SIG-M5 (cell line): ENCODE measurements at places on chromosomes 7 and 10.

DNA sequence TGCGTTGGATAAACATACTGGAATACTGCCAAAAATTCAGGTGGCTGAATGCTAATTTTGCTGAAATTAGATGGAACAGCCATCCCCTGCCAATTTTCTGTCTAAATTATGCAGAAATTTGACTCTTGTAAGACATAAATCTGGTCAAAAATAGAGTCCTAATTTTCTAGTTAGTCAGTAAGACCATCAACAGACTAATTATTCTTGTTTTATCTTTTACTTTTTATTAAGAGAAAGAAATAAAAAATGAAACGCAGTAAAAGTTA, 110.3 kb upstream of the GATA3 start:
- DNase-seq, result no peak

DNA sequence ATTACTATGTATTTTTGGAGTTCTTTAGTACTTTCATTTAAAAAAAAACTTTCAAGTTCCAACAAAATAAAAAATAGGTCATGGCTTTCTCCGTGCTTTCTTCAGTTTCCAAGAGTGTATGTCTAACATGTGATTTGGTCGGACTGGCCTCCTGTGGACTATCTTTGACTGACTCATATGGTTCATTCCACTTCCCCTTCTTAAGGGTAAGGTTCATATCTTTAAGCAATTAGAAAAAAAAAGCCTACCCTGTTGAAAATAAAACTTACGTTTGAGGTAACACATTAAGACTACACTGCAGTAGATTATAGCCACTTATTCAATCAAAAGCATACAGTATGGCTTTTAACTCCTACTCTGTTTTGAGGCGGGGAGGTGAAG, 112.8 kb upstream of the AHR start:
- DNase-seq, result peak; percentile 32

DNA sequence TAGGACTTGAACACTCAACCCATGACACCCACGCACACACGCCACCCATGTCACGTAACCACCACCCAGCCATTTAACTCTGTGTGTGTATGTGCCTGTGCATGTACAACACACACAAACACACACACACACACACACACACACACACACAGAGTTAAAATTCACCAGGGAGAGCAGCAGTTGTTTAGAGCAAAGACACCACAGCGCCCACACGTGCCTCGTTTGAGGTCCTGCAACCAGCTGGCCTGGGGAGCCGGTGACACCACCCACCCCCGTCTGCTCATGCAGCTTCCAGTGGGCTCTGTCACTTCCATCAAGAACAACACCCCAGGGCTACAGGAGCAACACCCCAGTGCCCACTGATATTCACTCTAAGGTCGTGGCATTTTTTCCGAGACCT, 97.4 kb downstream of the ELFN1 start:
- no peak for DNase-seq

DNA sequence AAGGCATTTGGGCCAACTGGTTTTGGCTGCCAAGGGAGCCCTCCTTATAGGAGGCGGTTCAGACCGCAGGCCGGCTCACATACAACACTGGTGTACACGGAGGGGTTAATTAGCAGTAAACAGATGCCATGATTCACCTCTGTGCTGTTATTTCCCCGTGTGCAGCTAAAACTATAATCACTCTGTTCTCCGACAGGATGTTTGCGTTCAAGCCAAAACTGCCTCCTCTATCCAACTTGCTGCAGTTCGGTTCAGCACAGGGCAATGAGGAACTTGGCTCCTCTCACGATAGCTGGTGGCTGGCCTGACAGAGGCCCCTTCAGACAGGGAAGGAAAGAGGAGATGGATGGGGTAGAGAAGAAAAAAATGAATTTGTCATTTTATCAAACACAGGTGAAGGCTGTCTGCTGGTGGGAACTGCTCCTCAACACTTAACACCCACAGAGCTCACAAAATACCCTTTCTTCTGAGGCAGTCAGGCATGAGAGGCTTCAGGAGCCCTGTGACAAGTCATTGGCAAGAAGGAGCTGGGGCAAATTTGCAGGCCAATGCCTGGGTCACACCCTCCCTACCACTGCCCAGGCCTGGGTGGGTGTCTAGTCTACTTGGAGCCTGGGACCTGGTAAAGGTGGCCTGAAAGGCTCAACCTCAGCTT, 24.0 kb downstream of the KCNMA1 start:
- DNase-seq, result no peak

DNA sequence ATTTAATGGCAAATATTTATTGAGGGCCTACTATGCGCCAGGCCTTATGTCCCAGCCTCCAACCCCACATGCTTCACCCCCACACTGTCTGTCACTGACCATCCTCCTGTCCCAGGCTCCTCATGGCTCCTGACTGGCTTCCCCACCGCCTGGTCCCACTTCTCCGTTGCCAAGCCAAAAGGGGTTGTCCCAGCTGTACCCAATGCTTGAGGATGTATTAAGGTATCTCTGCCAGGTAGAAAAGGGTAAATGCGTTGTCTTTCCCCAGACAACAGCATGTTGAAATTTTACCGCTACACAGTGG, 168.8 kb upstream of the FRMD4A start:
- no peak for DNase-seq
